Activated T-helper 1 cell treated with anti-CD3 and anti-CD28 coated beads, Interleukin-2, amount 50 U/mL, for 16 hours (primary cell): ENCODE measurements at places on chromosomes 11 and 22.

- DNase-seq: no peak
Measured at GRCh38 chr11:35792148-35792845, 129.7 kb downstream of the TRIM44 start.

DNA sequence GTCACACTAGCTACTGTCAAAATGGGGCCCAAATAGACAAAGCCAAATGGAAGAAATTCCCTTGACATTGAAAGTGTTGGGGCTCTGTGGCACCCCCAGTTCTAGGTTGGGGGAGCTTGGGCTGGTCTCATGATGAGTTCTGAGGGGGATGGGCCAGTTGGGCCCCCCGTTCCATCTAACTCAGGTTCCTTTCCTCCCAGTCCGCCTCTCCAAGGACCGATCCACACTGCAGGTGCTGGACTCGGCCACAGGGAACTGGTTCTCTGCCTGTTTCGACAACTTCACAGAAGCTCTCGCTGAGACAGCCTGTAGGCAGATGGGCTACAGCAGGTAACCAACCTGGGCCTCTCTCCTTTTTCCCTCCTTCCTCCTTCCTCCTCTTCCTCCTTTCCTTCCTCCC, 17.7 kb upstream of the SMIM35 start:
- DNase-seq: no peak

GRCh38 chr11:17906436-17906835, 106.4 kb downstream of the SERGEF start:
- DNase-seq: no peak

- no peak for DNase-seq
Measured at GRCh38 chr11:73100578-73100977, 41.5 kb downstream of the FCHSD2 start.

DNA sequence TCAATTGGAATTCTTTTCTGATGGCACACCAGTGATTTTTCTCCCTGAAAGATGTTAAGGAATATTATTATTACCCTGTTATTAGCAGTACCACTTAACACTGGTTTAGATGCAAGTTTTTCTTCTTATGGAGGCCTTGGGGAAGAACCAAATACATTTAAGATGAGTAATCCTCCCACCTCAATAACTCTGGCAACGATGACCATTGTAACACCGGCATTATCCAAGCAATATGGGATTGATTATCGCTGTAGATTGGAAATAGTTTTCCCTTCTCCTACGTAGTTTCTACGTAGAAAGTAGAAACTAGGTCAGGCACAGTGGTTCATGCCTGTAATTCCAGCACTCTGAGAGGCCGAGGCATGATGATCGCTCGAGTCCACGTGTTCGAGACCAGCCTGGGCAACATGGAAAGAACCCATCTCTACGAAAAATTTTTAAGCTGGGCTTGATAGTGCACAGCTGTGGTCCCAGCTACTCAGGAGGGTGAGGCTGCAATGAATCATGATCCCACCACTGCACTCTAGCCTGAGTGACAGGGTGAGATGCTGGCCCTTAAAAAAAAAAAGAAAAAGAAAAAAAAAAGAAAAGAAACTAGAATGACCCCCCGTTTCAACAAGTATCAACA, 45.5 kb downstream of the PACSIN2 start:
- DNase-seq: no peak

GRCh38 chr22:37313376-37314314, 31.3 kb downstream of the CYTH4 start:
- DNase-seq: no peak

DNA sequence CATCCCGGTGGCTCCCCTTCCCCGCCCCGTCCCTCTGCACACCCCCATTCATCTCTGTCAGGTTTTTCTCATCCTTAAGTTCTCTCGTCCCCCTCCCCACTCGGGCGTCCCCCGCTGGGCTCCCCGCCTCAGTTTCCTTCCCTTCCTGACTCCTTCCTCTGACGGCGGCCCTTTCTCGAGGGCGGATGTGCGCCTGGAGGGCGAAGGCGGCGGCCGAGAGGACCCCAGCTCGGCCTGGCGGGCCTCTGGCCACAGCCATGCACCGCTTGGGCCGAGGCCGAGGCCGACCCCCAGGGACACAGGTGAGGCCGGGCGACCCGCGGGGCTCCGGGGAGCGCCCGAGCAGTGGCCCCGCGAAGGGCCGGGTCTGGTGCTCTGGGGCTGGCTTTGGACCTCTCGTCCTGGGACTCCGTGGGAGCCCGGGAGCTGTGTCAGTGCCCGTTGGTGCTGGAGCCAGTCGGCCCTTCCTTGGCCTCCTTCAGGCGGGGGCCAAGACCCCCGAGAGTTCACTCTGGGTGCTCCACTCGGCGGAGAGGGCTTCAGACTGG, 2.9 kb downstream of the PHLDB1 start:
- DNase-seq: no peak
